ENCODE measurements at places on chromosomes 6 and 20.
A peak's percentile ranks its signal among the peaks of the same experiment; 100 is the strongest.

GRCh38 chr20:1370548-1371110 is 22.2 kb downstream of the FKBP1A start:
- DNase-seq: no peak

DNA sequence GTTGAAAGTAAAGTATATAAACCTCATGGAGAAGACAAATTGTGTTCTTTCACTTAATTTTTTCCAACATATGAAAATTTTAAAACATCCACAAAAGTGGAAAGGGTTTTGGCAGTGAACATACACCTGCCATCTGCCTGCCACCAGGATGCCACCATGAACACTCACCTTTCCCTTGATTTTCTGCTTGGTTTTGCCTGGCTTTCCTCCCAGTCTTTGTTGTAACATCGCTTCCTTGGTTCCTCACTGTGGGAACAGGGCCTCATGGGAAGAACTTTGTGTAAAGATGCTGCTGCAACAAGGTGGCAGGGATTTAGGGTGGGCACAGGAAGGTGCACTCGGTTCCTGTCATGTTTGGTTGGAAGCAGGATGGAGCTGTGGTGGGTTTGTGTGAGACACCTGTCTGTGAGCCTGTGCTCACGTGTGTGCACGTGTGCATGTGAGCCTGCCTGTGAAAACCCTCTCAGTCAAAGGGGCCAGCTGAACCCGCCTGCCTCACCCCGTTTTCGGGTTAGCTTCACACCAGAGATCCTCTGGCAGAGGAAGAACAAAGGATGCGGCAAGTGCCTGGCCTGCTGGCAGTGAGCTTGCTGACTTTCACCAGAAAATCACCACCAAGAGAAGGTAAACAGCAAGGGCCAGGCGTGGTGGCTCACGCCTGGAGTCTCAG is 11.0 kb upstream of the RBM38 start:
- DNase-seq: no peak

GRCh38 chr6:35170891-35171290 is 29.8 kb upstream of the TCP11 start:
- DNase-seq: no peak

DNA sequence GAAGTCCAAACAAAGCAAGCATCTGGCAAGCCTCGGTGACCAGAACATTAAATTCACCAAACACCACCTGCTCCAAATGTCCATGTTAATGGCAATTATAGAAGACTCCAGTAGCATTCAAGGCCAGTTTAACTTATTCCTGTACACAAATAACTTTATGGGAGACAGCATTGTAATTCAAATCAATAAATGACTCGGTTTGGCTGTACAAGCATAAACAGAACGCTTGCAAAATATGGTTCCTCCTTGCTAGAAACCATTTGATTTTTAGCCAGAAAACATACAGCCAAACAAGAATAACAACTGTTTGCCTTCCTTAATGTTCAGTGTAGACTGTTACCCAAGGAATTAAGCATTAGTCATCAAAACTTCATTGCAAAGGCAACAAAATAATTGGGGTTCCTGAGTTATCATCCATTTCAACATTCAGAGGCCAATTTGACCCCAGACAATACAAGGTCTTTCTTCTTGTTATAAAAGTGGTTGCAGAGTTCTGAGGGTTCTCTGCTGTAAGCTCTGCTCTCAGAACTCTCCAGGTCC is 125.1 kb downstream of the BFSP1 start:
- no peak for DNase-seq

GRCh38 chr20:15333170-15333569 is 995.8 kb upstream of the FLRT3 start:
- no peak for DNase-seq

DNA sequence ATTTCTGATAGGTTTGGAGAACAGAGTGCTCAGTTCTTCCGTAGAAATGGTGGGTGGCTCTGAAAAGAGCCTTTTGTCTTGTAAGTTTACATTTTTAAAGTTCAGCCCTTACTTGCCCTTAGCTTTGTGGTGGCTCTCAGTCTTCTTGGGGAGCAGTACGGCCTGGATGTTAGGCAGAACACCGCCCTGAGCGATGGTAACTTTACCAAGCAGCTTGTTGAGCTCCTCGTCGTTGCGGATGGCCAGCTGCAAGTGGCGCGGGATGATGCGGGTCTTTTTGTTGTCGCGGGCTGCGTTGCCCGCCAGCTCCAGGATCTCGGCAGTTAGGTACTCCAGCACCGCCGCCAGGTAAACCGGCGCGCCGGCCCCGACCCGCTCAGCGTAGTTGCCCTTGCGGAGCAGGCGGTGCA is 19.5 kb downstream of the OR2B2 start:
- no peak for DNase-seq

- DNase-seq: no peak
Measured at GRCh38 chr6:124995645-124996325, 33.5 kb downstream of the RNF217 start.

GRCh38 chr6:57301757-57302156 is 15.7 kb upstream of the PRIM2 start:
- no peak for DNase-seq

- DNase-seq: no peak
Measured at GRCh38 chr6:137727216-137727765, 139.8 kb upstream of the TNFAIP3 start.

DNA sequence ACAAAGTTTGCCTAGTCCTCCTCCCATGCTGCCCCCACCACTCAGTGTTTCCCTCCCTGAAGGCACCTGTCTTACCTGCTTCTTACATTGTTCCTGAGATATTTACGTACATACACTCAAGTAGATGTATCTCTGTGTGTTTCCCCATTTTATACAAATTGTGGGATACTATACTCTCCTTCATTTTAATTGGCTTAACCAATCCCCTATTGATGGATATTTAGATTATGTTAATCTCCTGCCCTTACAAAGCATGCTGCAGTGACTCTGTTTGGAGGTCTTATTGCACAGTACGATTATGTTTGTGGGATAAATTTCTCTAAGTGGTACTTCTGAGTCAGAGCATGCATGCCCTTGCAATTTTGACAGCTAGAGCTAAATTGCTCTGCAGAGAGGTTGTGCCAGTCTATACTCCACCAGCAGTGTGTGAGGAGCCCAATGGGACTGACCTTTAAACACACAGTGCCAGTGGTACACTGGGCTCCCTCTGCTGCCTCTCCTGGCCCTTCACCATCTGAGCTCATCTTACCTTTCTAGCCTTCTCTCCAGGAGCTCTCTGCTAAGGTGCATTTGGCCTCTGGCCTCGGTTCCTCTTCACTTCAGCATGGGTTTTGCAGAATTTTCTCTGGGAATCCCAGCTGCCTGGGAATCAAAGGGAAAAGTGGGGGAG is 57.4 kb downstream of the LYRM2 start:
- no peak for DNase-seq

DNA sequence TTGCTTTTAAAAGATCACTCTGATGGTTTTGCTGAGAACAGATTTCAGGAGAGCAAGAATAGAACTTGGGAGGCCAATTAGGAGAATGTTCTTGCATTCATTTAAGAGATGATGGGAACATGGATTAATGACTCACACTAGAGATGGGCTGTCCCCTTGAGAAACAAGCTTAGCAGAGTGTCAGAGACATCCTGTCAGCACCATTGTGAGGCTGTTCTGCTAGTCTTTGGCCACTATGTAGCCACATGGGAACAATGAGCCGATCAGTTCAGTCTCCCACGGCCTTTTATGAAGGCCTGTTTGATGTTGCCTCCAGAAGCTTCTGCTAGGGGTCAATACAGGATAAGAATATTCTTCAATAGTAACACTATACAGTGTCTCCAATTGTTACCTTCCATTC is 113.0 kb upstream of the EYA4 start:
- DNase-seq: no peak

GRCh38 chr6:167550941-167551627 is 226.2 kb downstream of the TTLL2 start:
- DNase-seq: peak; percentile 73

DNA sequence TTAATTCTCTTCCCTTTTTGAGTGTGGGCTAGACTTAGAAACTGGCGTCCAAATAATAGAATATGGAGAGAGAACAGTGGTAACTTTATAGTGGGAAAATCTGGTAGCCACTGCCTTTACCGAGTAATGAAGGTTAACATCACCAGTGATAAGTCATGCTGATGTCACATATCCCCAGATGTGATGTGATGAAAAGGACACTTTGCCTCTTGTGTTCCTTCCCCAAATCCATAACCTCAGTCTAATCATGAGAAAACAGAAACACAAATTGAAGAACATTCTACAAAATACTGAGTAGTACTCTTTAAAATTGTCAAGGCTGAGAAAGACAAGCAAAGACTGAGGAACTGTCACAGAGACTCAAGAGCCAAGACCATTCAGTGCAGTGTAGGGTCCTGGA is 17.8 kb downstream of the ANKS1A start:
- DNase-seq: no peak

- no peak for DNase-seq
Measured at GRCh38 chr20:15848995-15849610, 724.1 kb downstream of the KIF16B start.

DNA sequence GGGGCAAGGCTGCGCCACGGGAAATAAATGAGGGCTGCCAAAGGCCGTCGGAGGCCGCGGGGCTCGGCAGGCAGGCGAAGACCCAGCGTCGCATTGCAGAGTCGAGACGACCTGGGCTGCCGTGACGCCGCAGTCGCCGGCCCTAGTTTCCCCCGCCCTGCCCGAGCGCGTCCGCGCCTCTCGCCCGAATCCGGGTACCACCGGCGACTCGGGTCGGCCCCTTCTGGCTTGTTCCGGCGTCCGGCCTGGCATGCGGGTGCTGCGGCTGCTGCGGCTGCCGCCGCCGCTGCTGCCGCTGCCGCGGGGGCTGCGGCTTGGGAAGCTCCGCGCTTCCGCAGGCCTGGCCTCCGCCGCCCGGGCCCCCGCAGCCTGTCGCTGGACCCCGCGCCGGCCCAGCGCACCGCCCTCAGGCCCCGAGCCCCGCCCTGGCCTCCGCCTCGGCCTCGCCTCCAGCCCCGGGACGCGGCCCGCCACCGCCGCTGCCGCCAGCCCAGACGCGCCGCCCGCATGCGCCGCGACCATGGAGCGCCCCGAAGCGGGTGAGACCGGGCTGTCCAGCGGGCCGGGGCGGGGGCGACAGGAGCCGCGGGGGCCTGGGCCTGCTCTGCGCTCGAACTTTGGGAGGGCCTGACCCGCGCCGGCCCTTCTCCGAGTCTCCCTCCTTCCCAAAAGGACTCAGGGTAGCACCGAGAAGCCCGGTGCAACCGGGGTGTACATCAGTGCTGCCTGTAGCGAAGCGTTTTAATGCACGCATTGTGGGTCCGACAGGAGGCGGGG is at the start of gene AKAP7:
Gene AKAP7, plus strand, starts transcription at position 224 of the 777 bp plus-strand sequence. Its CDS starts 297 bp downstream, at position 521.
- DNase-seq: peak; percentile 79

DNA sequence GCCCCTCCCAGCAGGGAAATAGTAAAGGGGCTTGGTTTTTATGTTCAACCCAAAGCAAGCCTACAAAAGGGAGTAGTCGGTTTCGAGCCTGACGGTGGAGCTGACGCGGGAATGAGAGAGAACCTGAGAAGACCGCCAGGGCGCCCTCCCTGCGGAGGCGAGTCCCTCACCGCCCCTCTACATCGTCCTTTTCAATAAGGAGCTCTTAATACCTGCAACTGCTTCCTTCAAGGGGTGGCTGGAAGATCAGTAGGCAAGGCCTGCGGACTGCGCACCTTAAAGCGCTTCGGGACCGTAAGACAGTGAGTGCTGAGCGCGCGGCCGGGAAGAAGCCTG is 709 bp upstream of the ZNF76 start:
- peak; percentile 35 for DNase-seq

DNA sequence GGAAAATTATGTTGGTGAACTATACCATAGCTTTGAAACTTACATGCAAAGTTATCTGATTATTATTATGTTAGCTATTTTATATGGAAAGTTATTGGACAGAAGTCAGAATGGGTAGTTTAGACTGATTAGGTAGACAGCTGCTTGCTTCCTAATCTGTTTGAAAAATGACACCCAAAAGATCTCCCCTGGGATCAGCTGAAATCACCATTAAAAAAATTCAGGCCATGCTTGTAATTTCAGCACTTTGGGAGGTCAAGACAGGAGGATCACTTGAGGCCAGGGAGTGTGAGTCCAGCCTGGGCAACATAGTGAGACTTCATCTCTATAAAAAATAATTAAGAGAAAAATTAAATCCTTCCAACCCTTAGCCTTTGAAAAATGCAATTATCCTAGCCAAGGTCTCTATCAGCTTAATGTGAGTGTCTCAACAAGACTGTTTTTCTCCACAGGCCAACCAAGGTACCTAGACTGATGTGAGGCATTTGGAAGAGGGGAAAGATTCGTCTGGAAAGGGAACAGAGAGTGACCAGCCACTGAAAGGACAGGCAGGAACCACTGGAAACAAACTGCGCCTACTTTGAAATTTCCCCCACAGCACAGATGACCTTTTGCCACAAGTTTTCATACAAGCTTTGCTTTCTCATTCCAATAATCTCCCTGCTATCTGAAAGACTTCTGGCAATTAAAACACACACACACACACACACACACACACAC is 232.3 kb downstream of the GMPR start:
- no peak for DNase-seq

- no peak for DNase-seq
Measured at GRCh38 chr6:156190270-156190669, 586.9 kb upstream of the ARID1B start.

GRCh38 chr20:39263076-39263475 is 300.9 kb downstream of the DHX35 start:
- DNase-seq: no peak
